ENCODE measurements at places on chromosomes 7 and 10.

DNA sequence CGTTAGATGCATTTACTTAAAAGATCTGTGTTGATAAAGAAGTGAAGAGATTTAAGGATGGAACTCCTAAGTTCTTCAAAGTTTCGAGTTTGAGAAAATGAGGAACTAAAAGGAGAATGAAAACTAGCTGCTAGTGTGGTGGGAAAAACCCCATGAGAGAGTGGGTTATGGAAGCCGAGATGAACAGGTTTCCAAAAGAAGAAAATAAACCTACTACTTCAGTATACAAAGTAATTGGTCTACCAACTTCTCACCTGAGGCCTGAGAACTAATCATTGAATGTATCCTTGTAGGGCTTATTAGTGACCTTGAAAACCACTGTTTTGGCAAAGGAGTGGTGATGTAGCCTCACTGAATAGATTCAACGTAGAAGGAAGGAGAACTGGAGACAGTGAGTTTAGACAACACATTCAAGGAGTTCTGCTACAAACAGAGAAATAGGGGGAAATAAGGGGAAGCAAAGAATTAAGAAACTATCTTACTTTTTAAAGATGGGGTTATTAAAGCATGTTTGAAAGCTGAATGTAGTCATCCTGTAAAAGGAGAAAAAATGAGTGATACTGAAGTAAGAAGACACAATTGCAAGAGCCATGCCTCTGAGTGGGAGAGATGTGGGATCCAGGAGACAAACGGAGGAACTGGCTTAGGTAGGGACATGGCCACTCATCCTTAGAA is 50.8 kb downstream of the CH25H start:
- no peak for ATAC-seq

- ATAC-seq, result no peak
Observed at GRCh38 chr7:141562972-141563371, 11.8 kb downstream of the AGK start.

- no peak for ATAC-seq
Observed at GRCh38 chr7:158446281-158446680, 141.3 kb downstream of the PTPRN2 start.

GRCh38 chr7:89994483-89994882 is 159.8 kb upstream of the STEAP1 start:
- no peak for ATAC-seq

GRCh38 chr7:110407706-110408105 is 683.2 kb upstream of the LRRN3 start:
- no peak for ATAC-seq

DNA sequence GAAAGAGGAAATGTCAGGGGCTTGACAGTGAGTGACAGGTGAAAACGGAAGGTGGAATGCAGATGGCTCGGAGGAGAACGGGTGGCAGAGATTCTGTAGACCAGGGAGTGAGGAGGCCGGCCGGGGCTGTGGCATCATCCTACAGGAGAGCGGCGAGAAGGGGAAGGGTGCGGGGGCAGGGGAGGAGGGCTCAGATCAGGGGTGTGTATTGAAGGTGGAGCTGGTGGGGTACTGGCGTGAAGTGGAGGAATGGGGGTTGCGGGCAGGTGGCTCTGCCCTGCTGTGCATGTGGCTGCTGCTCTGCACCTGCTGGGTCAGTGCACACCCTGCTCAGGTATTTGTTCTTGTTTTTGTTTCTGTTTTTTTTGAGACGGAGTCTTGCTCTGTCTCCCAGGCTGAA is 470.8 kb upstream of the FOXK1 start:
- no peak for ATAC-seq

DNA sequence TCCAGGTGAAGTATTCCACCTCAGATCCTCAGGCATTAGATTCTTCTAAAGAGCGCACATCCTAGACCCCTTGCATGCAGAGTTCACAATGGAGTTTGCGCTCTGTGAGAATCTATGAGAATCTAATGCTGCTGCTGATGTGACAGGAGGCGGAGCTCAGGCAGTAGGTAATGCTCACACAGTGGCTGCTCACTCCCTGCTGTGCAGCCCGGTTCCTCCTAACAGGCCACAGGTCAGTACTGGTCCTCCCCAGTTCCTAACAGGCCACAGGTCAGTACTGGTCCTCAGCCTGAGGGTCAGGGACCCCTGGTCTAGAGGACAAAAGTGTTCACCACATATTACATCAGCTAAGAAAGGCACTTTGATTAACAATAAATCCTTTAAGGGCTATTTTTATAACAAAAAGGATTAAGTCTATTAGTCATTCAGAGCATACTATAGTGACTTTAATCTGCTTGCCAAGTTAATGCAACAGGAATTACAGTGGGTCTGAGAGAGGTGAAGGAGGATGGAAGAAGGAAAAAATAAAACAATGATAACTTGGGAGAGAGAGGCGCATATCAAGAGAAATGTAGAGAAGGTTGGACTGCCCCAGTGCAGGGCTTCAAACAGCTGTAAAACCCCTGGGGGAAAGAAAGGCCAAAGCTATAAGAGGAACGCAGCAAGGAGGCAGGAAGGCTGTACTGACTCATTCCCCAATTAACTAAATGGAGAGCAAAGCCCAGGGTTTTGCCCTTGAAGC is 49.2 kb downstream of the CUL2 start:
- ATAC-seq, result peak; percentile 83

- ATAC-seq, result no peak
Observed at GRCh38 chr10:103818765-103819374, 36.5 kb downstream of the SH3PXD2A start.

DNA sequence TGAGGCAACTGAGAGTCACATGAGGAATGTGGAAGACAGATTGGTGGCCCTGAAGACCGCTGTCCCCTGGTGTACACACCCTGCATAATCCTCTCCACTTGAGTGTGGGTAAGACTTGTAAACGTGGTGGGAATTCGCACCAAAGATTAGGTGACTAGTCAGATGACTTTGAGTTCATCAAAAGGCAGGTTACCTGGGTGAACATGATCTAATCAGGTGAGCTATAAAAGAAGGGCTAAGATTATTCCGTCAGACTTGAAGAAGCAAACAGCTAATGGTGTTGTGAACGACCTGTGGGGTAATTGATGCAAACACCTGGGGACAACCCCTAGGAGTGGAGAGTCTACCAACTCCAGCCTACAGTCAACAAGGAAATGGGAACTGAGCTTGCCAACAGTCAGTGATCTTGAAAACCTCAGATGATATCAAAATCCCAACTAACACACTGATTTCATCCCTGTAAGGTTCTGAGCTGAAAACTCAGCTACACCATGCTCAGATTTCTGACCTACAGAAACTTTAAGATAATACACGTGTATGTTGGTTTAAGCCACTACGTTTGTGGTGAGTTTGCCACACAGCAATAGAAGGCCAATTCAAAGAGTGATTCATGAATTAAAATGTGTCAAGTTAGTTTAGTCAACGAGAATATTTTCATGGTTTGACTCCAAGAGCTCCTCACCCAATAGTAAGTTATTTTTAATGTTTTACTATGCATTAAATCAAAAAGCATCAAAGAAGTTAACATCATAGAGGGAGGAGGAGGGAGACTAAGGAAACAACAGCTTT is 16.7 kb downstream of the PRTFDC1 start:
- no peak for ATAC-seq

All from SK-N-SH treated with all-trans-retinoic acid at 6 μM for 48 hours (cell line).